ENCODE measurements at places on chromosomes 1 and 21.

DNA sequence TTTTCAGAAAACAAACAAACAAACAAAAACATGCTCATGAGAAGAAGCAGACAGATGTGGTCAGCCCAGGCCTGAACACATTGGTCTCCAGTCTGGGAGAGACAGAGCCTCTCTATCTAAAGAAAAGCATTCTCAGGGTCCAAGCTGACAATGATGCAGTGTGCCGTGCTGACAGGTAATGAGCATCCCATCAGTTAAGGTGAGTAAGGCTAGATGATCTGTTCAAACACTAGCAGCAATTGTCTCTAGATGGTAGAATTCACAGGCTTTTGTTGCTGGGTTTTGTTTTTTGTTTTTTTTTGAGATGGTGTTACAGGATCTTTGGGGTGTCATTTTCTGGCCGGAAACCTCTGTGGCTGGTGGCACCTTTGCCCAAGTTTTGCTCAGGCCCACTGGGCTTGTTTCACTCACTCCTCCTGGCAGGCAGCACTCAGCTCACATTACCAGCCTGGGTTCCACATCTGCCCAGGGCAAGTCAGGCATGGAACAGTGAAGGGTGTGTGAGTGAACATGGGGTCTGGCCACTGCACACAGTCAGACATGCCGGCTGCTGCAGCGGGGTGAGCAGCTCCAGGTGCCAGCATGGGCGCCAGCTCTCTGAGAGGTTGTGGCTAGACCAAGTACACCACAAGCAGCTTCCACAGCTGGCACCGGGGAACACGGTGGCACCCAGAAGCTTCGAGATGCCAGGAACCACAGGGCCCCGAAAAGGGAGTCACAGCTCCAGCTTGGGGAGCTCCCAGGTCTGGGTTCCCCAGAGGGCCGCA, 2.5 kb upstream of the C1QA start:
- no peak for DNase-seq

DNA sequence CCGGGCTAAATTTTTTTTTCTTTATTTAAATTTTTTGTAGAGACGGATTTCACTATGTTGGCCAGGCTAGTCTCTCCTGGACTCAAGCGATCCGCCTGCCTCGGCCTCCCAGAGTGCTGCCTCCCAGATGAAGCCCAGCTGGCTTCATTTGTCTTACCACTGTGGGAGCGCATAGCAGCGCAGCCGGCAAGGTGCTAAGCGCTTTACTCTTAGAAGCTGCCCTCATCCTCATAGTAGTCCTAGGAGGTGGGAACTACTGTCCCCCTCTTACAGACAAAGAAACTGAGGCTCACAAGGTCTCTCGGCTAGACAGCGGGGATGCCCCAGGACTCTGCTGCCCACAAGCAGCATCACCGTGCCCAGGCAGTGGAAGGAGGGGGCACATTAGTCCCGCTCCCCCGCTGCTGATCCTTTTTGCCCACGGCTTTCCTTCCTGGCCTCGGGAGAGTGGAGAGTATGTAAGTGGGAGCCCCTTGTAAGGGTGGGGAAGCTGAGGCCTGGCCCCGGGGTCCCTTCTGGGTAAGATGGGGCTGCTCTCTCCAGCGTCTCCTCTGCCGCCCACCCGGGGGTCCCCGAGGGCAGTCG, 726 bp downstream of the TMEM54 start:
- DNase-seq, result no peak

- DNase-seq, result peak; percentile 92
Measured at GRCh38 chr1:15681349-15682292, 2.5 kb upstream of the PLEKHM2 start.

DNA sequence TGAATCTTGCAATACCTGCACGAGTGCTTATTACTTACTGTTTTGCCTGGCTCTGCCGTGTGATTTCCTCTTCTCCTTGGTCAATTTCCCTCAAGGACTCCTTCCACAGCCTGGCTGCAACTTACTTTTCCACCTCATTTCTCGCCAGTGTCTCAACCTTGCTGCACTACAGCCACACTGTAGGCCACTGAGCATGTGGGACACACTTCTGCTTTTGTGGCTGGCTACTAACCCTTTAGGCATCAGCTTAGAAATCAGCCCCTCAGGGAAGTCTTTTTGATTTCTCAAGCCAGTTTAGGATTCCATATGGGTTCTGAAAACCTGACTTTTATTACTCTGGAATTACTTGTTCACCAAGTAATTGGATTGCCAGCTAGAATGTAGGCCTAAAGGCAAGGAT, 5.2 kb upstream of the DMRTB1 start:
- no peak for DNase-seq

GRCh38 chr1:37123276-37124115, 89.2 kb upstream of the GRIK3 start:
- DNase-seq, result no peak

- DNase-seq, result peak; percentile 15
Measured at GRCh38 chr1:182259229-182259872, 132.2 kb downstream of the GLUL start.

- DNase-seq, result no peak
Measured at GRCh38 chr1:47178020-47178419, 11.8 kb downstream of the PDZK1IP1 start.

DNA sequence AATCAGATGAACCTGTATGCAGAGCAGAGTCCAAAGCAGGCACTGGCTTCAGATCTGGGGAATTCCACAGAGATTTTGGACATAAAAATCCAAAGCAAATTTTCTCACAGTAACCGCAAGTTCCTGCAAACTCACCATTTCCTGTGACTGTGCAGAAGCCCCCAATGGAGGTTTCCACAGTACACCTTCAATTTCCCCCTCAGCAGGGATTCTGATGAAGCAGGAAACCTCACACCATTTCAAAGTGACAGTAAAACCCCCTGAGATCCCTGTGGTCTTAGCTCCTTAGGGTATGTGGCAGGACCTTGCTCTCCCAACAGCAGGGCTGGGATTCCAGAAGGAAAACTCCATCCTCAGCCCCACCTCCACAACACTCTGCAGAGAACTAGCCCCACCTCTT, 6.0 kb upstream of the TGFBR3 start:
- no peak for DNase-seq

DNA sequence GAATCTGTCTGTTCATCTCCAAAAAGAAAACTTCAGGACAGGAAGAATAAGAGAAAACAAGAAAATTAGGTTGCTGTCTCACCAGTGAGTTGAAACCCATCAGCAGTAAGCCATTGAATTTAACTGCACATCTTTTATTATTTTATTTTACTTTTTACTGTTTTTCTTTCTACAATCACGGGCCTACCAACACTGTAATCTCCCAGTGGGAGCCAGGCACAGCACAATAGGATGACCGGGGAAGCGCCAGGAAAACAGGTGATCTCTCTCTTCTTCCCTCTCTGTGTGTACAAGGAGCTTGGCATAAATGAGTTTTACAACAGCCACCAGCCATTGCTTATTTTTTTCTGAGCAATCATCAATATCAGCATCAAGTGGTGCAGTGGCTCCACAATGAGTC, 113.1 kb upstream of the ESRRG start:
- no peak for DNase-seq
